ENCODE measurements at places on chromosomes 2 and 18.

GRCh38 chr2:238478216-238478615 is 51.5 kb downstream of the ASB1 start:
- no peak for DNase-seq

DNA sequence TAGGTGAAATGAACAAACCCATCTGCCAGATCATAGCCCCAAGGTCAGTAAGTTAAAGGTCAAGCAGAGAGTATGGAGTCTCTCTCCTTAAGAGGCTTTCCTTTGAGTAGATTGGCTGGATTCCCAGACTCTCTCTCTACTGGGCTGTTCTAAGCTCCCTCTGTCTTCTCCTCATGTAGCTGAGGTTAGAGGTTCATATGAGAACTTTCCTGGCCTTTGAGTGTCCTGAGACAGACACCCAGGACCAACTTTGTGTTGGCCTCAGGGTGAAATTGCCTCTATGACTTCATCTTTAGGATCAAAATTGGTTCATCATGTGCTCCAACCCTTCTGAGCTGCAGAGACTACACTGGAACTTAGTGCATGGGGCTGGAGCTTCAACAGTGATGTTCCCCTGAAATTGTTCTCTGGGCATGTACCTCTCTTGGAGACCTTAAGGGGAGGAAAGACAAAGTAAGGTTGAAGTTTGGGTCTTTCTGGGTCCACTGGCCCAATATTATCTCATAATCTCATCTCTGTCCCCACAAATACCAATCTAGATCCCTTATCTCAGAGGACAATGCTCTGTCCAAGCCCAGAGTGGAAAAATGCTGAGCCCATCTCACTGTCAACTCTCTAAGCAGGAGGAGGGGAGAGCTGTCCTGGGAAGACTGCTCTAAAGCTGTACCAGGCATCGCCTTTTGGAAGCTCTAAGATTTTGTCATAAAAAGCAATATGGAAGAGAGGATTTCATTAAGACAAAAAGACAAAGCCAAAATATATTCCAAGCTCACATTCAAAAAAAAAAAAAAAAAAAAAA is 177.3 kb upstream of the ARL4C start:
- no peak for DNase-seq

GRCh38 chr2:149561309-149561926 is 26.2 kb downstream of the MMADHC start:
- DNase-seq = peak; percentile 37

DNA sequence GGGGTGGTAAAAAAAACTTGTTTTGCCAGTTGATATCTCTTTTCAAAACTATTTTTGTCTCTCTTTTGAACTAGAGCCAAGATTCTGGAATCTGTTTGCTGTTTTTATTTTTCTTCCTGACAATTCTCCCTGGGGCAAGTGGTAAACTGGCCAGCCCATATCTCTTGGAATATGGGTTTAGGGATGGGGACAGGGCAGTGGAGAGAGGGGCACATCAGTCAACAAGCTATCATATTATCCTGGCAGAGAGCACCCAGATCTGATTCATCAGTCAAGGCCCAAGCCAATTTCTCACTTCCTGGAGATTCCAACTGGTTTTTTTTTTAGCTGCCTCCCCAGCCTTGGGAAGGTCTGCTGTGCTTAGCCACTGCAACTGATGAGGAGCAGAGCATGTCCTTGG is 52.3 kb downstream of the ARHGAP28 start:
- no peak for DNase-seq

- DNase-seq = no peak
Observed at GRCh38 chr2:67446491-67446911, 49.4 kb downstream of the ETAA1 start.
